ENCODE measurements at places on chromosomes 5 and 9. TPM values are rescaled to one million over a fixed set of nuclear protein-coding genes. Genes with fewer than 3 reads are reported as not detected.

GRCh38 chr5:106093134-106093533 is 1577.6 kb downstream of the EFNA5 start:
- DNase-seq = no peak

DNA sequence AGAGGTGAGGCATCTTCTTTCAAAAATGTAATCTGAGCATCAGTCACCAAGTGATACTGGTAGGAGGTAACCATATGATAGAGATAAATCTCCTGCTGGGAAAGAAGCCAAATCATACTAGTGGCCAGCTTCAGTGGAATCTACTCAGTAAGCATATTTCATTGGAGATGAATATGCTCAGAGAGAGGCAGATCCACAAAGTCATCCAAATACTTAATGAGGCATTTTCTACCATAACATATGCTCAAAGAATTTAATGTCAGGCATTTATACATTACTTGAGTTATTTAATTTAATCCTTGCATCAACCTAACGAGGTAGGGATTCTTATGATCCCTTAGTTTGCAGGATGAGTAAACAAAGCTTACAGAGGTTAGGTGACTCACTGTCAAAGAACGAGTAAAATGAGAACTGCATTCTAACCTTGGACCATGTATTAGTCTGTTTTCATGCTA is 50.9 kb upstream of the DMRTA1 start:
- DNase-seq = no peak

DNA sequence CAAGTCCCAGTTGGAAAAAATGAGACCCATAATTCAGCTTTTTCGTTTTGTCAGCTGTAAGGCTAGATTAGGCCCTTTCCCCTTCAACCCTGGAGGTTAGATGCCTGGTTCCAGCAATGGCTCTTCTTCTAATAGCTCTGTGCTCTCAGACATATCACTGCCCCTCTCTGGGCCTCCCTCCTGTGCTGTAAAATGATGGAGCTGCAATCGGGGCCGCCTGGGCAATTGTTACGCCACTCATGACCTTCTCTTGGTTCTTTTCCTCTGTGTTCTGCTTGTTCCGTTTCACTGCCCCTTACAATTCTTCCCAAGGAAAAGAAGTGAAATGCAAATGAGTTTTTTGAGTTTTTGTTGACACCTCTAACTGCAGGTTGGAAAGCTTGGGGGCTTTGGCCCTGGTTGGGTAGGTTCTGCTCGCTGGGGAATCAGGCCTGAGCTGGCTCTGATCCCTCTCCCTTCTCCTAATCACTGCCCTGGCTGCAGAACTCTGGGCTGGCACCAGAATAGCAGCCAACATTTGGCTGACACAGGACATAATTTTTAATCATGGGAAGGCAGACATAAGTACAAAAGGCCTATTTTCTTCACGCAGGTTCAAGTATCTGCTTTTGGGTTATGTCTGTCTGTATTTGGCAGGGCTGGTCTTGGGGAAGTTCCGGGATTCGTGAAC is 110.9 kb downstream of the FOXD1 start:
- no peak for DNase-seq

GRCh38 chr5:176133289-176133870 is 104.8 kb upstream of the SIMC1 start:
- DNase-seq = no peak

- DNase-seq = no peak
Observed at GRCh38 chr9:101849102-101849707, 110.8 kb upstream of the GRIN3A start.

- DNase-seq = no peak
Observed at GRCh38 chr5:110824936-110825441, 86.2 kb downstream of the SLC25A46 start.

Gene SUSD3
- total RNA-seq = 1.4 TPM

GRCh38 chr5:30324083-30324482 is 869.4 kb upstream of the CDH6 start:
- no peak for DNase-seq

DNA sequence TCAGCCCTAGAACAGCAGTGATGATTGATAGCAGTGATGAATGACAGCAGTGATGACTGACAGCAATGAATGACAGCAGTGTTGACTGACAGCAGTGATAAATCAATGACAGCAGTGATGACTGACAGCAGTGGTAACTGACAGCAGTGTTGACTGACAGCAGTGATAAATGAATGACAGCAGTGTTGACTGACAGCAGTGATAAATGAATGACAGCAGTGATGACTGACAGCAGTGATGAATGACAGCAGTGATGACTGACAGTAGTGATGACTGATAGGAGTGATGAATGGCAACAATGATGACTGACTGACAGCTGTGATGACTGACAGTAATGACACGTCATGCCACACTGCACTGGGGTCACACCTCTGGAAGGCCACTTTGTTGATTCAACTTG is 106.8 kb downstream of the ENTREP1 start:
- DNase-seq = no peak

GRCh38 chr5:115543365-115544042 is 1.1 kb downstream of the FEM1C start:
- no peak for DNase-seq

GRCh38 chr9:16413509-16414016 is 456.9 kb downstream of the BNC2 start:
- peak; percentile 36 for DNase-seq

Gene SLC6A7
- not detected for total RNA-seq

DNA sequence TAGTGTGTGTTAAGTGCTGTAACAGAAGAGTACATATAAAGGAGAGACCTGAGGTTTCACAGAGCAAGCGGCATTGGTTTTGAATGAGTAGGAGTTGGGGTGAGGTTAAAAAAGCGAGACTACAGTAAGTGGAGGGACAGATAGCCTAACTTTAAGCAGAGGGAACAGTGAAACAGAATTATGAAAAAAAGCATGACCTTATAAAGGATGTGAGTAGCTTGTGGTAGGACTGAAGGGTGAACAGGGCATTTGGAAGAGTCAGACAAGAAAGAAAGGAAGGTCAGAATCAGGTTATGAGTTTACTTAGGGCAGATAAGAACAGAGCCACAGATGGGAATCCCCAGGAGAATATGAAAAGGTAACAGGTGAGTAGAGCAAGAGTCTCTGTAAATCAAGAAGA is 22.5 kb downstream of the MSANTD3 start:
- DNase-seq = no peak

- no peak for DNase-seq
Observed at GRCh38 chr5:169036079-169036805, 264.7 kb downstream of the SLIT3 start.

DNA sequence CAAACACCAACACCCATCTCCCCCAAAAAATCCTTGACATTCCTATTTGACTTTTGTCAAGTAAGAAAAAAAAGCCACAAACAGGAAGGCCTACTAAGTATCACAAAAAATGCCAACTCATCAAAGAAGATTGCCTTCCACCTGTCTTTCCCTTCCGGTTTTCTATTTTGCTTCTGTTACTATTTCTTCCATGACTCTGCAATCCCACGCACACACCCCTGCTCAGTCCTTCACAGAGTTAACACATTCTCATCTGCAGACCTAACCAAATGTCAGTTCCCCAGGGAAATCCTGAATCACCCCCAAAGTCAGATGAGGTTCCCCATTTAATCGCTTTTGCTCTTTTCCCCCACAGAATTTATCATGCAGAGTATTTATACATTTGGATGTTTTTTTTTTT is 15.1 kb downstream of the LPAR1 start:
- no peak for DNase-seq

DNA sequence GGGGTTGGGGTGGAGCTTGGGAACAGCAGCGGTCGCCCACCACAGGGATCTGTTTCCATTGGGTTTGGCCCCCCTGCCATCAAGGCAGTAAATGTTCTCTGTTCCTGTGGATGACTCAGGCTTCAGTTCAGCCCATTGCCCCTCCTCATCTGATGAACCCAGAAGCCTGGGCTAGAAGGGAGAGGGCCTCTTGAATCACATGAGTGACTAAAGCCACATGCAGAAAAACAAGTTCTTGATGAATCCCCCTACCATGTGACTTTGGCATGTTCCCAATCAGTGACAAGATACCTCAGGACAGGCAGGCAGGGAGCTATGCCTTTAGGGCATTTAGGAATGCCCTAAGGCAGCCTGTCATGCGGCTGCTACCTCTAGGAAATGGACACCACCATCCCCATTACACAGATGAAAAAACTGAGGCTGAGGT is 2.5 kb downstream of the SH3PXD2B start:
- DNase-seq = peak; percentile 53

DNA sequence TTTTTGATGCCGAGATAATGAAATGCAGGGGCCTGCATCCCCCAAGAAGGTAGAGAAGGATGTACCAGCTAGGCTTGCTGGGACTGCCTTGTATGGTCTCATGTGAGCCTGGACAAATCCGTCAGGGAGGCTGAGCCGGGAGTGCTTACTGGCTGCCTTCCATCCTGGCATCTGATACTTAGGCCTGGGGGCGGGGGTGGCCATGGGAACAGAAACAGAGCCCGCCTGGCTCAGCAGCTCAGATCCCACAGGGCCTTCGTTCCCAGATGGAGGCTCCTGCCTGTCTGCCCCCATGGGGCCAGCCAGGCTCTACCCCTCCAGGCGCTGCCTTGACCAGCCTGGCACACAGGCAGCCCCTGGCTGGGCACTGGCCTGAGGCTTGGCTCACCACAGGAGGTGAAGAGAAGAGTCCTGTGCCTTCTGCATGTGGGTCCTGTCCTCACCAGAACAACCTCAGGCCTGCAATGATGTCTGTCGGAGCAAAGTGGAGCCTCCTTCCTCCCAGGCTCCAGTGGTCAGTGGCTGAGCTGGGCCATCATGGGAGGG is 10.5 kb upstream of the SPATA31E1 start:
- no peak for DNase-seq

DNA sequence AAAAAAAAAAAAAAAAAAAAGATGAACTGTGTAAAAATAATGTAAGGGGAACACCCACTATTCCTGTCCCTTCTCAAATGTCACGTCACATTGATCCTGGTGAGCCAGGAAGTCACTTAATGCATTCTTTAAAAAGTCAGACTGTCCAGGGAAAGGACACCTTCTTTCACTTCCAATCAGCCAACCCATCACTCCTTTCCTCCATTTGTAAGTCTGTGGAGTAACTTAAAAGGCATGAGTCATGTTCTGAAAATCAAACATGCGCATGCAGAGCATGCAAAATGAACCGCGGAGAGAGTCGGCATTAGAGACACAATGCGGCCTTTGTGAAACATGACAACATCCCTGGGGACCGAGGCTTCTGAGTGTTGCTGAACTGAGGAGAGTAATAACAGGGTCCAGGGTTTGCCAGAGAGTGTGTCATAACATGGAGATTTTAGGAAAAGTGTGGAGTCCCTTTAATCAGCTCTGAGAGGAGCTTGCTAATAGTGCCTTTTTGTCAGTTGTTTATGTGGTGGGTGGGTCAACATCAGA is 77.6 kb upstream of the SEMA6A start:
- DNase-seq = peak; percentile 44

Gene ZNF483
- total RNA-seq = 2.5 TPM

DNA sequence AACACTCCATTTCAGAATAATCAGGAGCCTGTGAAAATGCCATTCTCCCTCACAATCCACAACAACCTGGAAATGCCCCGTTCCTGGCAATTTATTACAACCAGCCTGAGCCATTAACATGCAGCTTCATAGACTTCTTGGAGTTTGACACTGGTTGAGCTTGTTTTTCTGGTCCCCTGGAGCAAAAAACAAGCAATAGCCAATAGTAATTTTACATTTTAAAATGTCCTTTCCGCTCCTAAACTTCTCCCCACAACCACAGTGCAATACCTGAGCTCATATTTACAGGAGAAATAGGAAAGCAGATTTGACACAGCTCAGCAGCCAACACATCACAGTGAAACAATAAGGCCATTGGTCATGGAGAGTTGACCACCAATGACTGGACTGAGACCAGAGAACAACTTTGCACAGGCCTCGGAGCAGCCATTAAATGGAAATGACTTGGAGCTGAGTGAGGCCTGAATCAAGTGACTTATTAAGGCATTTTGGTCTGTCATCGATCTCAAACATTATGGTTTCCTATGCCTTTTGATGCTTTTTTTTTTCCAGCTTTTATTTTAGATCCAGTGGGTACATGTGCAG is 73.0 kb downstream of the ENC1 start:
- no peak for DNase-seq

All from epithelial cell of proximal tubule (primary cell).